Activated T-helper 2 cell treated with anti-CD3 and anti-CD28 coated beads, Interferon-gamma antibody, Interleukin-2, Interleukin-4, amounts not matched to agents 10 μg/mL and 5 μg/mL and 100 μg/mL, durations not matched to agents 14 hours and 24 hours and 36 hours (primary cell): ENCODE measurements at places on chromosomes 2 and 18. TPM values are rescaled to one million over a fixed set of nuclear protein-coding genes. Genes with fewer than 3 reads are reported as not detected.

GRCh38 chr2:230954746-230955145 lies 29.7 kb upstream of the GPR55 start:
- DNase-seq, result no peak

DNA sequence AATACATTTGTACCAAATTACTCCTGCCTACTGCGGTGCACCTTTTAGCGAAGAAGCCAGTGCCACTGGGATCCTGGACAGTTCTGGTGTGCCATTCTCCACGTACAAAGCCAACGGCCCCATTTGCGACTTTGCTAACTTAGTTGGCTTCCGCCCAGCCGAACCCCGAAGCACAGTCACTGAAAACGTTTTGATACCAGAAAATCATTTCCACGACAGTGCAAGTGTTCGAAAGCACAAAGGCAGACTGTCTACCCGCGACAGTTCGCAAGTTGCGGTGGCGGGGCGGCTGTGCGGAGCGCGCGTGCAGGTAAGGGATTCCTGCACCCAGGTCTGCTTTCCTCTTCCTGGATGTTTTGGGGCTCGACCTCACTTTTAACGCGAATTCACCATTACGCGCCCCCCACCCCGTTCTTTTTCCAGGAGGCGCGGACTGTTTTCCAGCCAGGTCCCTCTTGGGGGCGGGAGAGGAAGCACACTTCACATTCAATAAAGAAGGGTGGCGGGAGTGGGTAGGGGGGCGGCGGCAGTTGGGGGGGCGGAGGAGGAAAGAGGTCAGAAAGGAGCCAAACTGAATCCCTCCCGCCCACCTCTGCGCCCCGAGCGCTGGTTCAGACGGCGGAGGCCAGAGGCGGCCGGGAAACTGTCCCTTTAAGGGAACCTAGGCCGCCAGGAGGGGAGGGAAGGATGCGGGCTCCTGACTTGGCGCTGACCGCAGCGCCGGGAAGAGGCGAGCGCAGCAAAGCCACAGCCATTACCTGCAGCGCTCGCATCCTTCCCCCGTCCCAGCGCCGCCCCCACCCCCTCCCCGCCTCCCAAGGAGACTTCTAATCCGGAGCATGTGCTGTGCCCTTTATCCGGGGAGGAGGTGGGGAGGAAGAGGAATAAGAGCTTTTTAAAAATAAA lies 107.4 kb upstream of the KCTD1 start:
- no peak for DNase-seq

GRCh38 chr2:39990335-39990900 lies 211.4 kb upstream of the THUMPD2 start:
- DNase-seq, result no peak

RHBDD1 gene
- 40.9 and 42.2 TPM in 2 replicates for total RNA-seq

- DNase-seq, result no peak
Measured at GRCh38 chr18:75130591-75131328, 78.2 kb downstream of the PTGR3 start.

GRCh38 chr2:203808046-203808750 lies 59.4 kb upstream of the CTLA4 start:
- DNase-seq, result no peak

DNA sequence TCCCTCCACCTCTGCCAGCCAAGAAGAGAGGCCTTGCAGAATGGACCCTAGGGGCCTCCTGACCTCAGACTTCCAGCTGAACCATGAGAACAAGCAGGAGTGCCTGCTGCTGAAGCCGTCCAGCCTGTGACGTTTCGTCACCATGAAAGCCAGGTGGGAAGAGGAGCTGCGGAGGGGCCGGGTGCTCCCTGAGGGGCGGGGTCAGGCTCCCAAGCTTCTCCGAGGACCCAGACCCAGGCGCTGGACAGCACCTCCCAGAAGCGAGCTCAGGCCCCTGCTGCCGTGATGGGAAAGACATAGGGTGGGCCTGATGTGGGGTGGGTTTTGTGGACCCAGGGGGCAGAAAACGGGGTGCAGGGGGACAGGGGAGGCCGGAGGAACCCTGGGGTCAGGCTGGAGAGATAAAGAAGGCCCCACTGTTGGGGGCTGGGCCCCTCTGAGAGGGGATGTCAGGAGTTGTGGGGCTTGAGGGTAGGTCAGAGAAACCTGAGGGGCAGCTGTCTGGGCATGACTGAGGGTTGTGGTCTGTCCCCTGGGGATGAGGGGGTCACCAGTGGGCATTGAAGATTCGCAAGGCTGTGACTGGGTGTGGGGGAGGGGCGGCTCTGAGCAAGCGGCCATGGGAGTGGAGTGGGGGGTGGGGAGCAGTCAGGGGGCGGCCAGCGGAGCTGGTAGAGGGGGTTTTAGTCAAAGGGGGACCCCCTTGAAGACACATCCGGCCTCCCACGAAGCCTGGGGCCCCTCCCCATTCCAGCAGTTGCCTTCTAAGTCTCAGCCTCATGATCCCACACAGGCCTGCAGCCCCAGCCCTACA lies 73.4 kb upstream of the ODC1 start:
- no peak for DNase-seq
